Vagina (tissue), 2 donors: ENCODE measurements at places on chromosomes 16 and 17.

DNA sequence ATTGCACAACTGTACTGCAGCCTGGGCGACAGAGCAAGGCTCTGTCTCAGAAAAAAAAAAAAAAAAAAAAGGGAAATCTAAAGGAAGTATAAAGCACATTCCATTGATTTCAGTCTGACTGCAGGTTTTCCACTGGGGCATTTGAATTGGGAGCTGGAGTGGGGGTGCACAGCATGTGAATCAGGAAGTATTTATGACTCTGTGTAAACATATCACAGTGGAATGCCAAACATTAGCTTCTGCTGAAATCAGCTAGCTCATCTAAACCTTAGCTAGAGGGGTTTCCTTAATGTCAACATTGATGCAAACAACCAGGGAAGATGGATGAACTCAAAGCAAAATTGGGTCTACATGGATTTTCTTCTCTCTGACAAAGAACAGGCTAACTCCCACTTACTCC lies 641.0 kb upstream of the EEF2KMT start:
- no peak for DNase-seq

DNA sequence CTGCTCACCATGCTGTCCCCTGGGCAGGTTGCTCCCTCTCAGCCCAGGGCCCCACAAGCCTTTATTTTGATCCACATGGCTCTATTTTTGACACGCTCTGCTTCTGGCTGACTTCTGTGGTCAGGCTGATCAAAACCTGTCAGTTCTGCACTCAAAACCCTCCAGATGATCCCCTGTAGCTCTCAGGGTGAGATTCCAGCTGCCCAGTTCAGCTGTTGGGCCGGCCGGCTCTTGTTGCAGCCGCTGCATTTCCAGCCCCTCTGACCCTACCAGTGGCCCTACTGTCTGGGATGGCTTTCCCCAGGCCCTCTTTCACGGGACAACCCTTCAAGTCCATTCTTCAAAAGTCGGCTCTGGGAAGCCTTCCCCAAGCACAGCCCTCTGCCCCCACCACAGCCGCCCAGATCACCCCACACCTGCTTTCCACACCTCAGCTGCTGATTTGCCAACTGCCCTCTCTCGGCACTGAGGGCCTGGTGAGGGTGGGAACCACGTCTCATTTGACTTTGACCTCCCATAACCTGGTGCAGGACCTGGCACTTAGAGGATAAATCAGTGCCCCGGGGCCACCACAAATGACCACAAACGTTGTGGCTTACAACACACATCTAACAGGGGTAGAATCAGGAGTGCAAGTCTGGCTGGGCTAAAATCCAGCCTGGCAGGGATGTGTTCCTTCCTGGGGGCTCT lies 16.3 kb upstream of the CACNG4 start:
- DNase-seq, result no peak

DNA sequence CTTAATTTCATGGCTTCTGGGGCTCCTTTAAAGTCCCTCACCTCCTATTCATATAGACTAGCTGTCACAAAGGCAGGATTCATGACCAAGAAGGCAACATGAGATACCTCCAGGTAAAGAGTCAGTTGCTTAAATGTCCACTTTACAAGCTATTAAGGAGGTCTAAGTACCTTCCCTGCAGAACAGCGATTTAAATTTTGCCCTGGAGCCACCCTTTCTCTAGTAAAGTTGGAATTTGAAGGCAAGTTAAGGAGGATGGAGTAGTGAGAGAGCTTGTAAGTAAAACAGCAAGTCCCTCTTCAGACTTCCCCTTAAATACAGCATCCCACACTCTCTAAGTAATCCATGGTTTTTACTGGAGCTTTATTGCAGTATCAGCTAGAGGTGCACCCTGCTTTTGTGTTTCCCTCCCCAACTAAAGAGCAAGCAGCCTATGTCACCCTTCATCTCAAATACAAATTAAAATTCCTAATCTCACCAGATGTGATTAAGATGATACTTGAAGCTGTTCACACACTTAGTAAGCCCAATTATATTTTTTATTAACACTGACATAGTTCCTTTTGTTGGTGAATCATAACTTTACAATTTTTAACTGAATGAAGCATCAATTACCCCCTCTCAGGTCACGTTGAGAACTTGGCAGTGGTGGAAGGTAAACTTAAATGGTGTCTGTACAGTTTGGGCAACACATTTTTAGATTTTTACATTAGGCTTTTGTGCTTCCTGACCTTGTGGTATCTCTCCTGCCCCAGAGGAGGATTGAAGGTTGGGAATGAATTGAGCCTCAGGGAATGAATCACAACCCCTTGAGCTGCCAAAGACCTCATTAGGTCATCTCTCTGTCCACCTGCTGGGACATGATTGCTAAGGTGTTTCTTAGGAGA lies 108.9 kb downstream of the TANGO6 start:
- DNase-seq, result no peak

DNA sequence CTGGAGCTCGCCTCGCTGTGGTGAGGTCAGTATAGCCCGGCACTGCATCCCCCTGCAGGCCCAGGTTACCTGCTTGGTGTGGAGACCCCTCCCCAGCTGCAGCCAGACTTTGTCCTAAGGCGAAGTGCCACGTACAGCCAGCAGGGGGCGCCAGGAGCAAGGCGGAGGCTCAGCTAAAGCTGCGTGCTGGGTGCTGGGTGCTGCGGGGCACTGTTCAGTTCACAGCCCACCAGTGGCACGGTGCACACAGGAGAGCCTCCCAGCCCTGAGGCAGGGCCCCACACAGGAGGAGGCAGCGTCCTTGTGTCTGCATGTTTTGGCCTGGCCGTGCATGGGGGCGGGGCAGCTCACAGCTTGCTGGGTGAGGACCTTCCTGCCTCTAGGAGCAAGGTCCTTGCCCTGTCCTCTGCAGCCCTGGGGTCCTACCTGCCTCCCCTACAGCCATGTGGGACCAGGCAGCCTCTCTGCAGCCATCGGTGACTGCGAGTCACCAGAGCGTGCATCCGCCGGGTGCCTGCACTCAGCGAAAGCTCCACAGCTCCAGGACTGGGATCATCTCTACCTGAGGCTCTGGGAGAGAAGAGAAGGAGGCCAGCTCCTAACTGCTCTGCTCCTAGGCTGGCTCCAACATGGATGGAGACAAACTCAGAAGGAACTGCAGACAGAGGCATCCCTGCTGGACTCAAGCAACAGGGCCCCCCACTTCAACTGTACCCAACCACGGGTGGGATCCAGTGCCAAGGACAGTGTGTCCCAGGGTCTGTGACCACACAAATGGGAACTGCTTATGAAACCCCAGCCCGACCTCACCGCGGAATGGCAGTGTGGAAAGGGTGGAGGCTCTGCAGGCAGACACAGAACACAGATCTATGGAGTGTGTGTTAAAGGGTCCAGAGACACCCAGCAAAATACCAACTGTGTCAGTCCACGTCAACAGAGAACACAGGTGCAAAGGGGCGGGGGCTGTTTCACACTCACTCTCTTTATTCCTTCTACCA lies 19.0 kb downstream of the SLC7A5 start:
- DNase-seq, result no peak
